ENCODE measurements at places on chromosomes 5 and 9.

DNA sequence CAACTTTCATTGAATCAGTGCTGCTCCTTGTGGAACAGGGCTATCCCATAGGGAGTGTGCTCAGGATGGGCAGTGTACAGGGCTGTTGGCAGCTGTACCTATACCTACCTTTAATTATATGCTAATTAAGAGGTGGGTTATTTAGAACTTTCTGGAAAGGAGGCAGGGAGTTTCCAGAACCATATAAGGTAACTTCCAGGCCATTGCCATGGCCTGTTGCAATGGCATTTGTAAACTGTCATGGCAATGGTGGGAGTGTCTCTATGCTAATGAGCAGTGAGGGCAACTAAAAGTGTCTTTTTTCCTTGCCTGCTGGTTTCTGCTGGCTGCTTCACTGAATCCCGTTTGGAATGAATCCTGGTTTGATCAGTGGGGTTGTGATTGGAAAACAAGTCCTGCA is 2.3 kb upstream of the ARHGAP26 start:
- H3K27me3 ChIP-seq, result no peaks in the 10 kb centered on the region
- H3K27ac ChIP-seq, result no peak overlapping the region
- H3K4me1 ChIP-seq, result peaks cover 33% of the 10 kb centered on the region
- no peak overlapping the region for H3K4me3 ChIP-seq
- no peak for DNase-seq

GRCh38 chr9:75633451-75634057 is 256.9 kb upstream of the PCSK5 start:
- no peak overlapping the region for H3K27ac ChIP-seq
- H3K36me3 ChIP-seq, result peaks cover 2% of the 10 kb centered on the region
- H3K27me3 ChIP-seq, result no peaks in the 10 kb centered on the region

DNA sequence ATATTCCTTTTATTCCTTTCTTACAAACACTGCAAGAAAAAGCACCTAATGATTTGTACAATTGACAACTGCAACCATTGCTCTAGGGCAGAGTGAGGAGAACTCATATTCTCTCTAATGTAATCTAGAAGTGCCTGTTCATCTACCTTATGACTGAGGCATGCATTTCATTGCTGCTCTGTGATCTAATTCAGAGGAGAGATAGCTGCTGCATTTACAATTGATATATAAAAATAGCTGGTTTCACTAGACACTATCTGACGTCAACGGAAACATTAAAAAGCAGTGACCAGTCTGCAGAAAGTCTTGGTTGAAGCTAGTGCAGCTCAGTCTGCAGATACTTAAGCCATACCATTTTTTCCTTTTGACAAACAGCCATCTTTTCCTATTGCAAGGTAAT is 72.8 kb upstream of the C6 start:
- no peaks in the 10 kb centered on the region for H3K27me3 ChIP-seq
- no peaks in the 10 kb centered on the region for H3K36me3 ChIP-seq
- DNase-seq, result no peak
- no peak overlapping the region for H3K4me3 ChIP-seq
- no peaks in the 10 kb centered on the region for H3K4me1 ChIP-seq
- no peak overlapping the region for H3K27ac ChIP-seq

DNA sequence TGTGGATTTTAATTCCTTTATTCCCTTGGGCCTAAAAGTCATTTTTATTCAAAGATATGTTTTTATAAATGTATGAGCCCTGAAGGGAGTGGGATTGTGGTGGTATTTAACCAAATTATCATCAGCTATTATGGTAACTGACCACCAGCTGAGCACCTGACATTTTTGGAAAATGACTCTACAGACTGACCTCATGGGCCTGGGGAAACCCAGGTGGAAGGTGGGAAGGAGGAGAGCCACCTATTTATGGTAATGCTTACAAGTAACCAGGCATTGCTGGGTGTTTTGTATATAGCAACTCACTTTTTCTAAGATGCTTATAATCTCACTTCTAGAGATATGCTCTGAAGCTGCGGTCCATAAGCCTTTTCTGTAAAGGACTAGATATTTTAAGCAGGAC is 22.3 kb upstream of the NFIB start:
- no peak overlapping the region for H3K27ac ChIP-seq
- H3K4me3 ChIP-seq, result no peak overlapping the region
- H3K36me3 ChIP-seq, result no peaks in the 10 kb centered on the region
- no peak for DNase-seq

GRCh38 chr9:12965303-12965702 is 190.5 kb downstream of the LURAP1L start:
- no peak for DNase-seq
- H3K27ac ChIP-seq, result no peak overlapping the region
- H3K4me3 ChIP-seq, result no peak overlapping the region
- H3K27me3 ChIP-seq, result no peaks in the 10 kb centered on the region
- no peaks in the 10 kb centered on the region for H3K4me1 ChIP-seq

DNA sequence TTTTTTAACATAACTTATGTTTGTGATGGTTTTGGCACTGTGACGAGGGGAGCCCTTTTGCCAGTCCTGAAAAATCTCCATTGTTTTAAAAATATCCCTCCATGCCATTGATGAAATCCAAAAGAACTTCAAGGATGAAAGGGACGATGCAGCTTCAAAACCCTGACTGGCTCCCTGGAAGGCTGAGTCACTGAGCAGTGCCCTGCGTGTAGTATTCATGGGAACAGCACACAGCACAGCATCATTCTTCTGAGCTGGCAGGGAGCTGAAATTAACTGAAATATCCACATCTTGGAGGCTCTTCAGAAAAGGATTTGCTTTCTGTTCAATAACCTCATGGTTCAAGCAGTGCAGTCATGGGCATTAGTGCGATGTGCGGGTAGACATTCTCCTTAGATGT is 29.7 kb downstream of the PDE4D start:
- no peak for DNase-seq
- no peak overlapping the region for H3K27ac ChIP-seq
- no peaks in the 10 kb centered on the region for H3K27me3 ChIP-seq
- no peaks in the 10 kb centered on the region for H3K36me3 ChIP-seq

DNA sequence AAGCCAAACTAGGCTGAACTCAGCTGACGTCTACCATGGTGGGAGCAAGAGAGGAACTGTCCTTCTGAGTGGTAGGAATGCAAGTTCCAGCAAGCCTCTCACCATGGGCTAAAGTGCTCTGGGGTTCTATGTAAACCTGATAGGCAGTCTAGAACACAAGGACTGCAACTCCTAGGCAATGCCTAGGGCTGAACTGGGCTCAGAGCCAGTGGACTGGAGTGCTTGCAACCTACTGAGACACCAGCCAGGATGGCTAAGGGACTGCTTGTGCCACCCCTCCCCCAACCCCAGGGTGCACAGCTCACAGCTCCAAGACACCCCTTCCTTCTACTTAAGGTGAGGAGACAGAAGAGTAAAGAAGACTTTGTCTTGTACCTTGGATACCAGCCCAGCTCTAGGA is 12.1 kb upstream of the RCL1 start:
- peaks cover 53% of the 10 kb centered on the region for H3K27me3 ChIP-seq
- H3K4me1 ChIP-seq, result no peaks in the 10 kb centered on the region
- H3K36me3 ChIP-seq, result no peaks in the 10 kb centered on the region
- no peak for DNase-seq
- H3K27ac ChIP-seq, result no peak overlapping the region
- H3K4me3 ChIP-seq, result no peak overlapping the region

- no peaks in the 10 kb centered on the region for H3K27me3 ChIP-seq
- H3K27ac ChIP-seq, result no peak overlapping the region
- H3K36me3 ChIP-seq, result no peaks in the 10 kb centered on the region
Observed at GRCh38 chr5:131810510-131811249, 13.9 kb upstream of the FNIP1 start.

DNA sequence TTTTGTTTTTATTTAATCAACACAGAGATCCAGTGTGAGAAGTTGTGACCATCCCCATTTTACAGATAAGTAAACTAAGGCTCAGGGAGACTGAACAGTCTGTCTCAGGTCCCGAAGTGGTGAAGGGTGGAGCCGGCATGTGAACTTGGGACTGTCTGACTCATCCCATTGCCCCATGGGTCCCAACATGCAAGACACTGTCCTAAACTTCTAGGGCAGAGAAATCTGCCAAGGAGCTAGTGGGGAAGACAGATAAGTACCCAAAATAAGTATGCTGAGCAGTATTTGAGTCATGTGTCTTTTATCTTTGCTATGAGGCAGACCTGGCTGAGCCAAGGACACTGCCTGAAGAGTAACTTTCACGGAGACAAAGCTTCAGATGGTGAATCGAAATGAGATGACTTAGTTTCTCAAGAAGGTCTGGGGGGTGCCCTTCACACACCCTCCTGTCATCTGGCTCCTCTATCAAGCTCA is 64.3 kb upstream of the SLC25A51 start:
- H3K27ac ChIP-seq, result no peak overlapping the region
- no peaks in the 10 kb centered on the region for H3K4me1 ChIP-seq
- no peaks in the 10 kb centered on the region for H3K36me3 ChIP-seq
- no peak for DNase-seq
- H3K27me3 ChIP-seq, result no peaks in the 10 kb centered on the region

DNA sequence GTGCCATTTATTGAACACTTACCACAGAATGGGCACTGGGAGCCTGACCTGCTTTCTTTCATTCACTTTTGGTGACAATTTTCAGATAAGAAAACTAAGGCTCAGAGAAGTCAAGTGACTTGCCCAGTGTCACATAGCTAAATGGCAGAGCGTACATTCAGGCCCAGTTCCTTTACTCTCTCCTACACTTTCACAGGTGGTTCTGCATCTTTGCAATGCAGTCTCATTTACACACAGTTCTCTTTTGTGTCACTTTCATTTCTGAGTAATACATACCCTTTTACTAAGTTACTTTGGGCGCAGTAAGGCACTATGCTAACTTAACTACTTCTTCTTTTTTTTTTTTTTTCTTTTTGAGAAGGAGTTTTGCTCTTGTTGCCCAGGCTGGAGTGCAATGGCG is 8.3 kb downstream of the NFIL3 start:
- H3K27ac ChIP-seq, result no peak overlapping the region
- H3K4me1 ChIP-seq, result peaks cover 13% of the 10 kb centered on the region
- peaks cover 3% of the 10 kb centered on the region for H3K36me3 ChIP-seq
- H3K4me3 ChIP-seq, result no peak overlapping the region

DNA sequence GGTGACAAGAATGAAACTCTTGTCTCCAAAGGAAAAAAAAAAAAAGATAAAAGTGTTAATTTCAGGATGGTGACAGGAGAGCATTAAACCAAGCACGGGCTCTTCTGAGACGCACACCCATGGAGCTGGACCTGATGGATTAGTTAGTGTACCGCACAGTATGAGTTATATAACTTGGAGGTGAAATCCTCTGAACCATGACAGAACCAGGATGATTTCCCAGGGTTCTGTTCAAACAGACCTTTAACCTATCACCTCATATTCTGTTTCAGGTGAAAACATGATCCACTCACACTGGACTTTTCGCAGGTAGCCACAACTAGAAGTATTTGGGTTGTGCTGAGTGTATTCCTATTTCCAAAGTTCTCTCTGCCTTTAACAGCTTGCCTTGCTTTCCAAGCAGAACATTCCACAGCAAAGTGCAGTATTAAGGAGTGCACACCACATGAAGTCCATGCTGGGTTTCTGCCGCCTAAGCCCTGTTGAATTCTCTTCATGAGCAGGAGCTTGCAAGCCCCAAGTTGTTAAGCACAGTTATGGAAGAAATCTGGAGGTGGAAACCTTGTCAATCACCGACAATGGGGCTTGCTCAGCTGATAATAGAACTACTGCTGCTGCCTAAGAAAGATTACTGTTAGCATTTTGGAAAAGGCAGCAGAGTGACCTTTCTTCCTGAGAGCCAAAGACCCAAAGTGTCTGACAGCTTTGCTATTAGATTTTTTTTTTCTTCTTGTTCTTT is 461.7 kb downstream of the TLE1 start:
- no peak overlapping the region for H3K4me3 ChIP-seq
- no peak overlapping the region for H3K27ac ChIP-seq
- H3K27me3 ChIP-seq, result no peaks in the 10 kb centered on the region
- H3K4me1 ChIP-seq, result no peaks in the 10 kb centered on the region

GRCh38 chr9:86642721-86643120 is 288.5 kb upstream of the TUT7 start:
- no peaks in the 10 kb centered on the region for H3K36me3 ChIP-seq
- no peaks in the 10 kb centered on the region for H3K4me1 ChIP-seq
- no peak overlapping the region for H3K27ac ChIP-seq
- H3K4me3 ChIP-seq, result no peak overlapping the region

DNA sequence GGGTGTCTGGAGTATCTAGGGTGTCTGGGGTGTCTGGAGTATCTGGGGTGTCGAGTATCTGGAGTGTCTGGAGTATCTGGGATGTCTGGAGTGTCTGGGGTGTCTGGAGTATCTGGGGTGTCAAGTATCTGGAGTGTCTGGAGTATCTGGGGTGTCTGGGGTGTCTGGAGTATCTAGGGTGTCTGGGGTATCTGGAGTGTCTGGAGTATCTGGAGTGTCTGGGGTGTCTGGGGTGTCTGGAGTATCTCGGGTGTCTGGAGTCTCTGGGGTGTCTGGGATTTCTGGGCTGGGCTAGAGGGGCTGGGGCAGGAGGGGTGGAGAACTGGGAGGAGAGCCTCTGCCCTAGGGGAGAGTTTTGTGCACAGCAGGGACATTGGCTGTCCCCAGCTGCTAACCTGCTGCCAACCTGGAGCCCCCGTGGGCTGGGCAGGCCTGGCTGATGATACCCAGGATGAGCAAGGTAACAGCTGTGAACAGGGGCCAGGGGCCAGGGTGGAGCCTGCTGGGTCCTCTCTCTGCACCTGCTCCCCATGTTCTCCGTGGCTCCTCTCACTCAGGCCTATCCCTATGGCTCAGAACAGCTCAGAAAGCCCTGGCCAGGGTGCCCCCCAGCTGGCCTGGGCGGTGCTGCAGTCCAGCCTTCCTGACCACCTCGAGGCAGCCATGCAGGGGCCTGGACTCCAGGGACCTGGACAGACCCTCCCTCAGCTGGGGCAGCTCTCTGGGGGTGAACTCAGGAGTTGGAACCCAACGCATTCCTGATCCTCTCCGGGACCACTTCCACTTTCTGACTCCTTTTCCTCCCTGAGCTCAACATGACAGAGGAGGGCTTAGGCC is 29.9 kb downstream of the LHX3 start:
- peaks cover 35% of the 10 kb centered on the region for H3K27me3 ChIP-seq
- H3K27ac ChIP-seq, result no peak overlapping the region
- DNase-seq, result no peak
- no peak overlapping the region for H3K4me3 ChIP-seq
- H3K4me1 ChIP-seq, result no peaks in the 10 kb centered on the region

GRCh38 chr9:131739133-131739958 is 530 bp downstream of the RAPGEF1 start:
- peak overlapping the region; percentile 92 for H3K27ac ChIP-seq
- H3K4me3 ChIP-seq, result peak overlapping the region; percentile 91
- peaks cover 53% of the 10 kb centered on the region for H3K4me1 ChIP-seq
- no peaks in the 10 kb centered on the region for H3K27me3 ChIP-seq
- no peak for DNase-seq
- H3K36me3 ChIP-seq, result peaks cover 30% of the 10 kb centered on the region

GRCh38 chr9:69580582-69581214 is 91.5 kb downstream of the APBA1 start:
- H3K4me3 ChIP-seq, result no peak overlapping the region
- no peak overlapping the region for H3K27ac ChIP-seq
- no peaks in the 10 kb centered on the region for H3K4me1 ChIP-seq
- H3K36me3 ChIP-seq, result peaks cover 1% of the 10 kb centered on the region

Measured in central memory CD8-positive, alpha-beta T cell (primary cell).